ENCODE measurements at places on chromosomes 4 and X.

DNA sequence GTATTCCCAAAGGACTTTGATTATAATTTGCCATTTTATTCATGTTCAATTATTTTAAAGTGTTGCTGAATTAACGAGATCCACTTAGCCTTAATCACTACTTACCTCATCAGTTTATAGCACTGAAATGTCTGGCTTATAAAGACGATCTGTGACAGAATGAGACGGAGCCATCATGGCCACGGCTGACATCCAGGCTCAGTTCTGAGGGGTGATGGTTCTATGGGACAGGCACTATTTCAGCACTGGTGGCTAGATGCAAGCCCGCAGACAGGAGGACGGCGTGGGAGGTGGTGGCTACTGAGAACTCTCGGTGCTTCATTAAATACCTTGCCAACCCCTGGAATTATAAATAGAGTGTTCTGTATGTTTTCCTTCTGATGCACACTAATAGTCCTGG is 1084.2 kb upstream of the TENM3 start:
- DNase-seq: no peak

DNA sequence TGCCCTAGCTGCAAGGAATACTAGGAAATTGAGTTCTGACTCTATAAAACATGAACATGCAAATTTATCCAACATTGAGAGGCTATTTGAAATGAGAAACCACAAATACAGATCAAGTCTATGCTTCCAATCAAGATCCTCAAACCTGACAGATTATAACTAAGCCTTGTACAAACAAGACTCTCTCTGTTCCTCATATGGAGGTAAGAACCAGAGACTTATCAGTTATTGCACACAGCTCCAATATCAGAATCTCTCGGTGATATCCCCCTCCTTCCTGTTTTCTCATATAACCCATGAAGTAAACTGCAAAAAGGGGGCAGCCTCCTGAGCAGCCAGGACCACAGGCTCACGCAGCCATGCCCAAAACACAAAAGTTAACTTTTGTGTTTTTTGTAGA is 36.5 kb downstream of the FBXW7 start:
- DNase-seq: no peak

DNA sequence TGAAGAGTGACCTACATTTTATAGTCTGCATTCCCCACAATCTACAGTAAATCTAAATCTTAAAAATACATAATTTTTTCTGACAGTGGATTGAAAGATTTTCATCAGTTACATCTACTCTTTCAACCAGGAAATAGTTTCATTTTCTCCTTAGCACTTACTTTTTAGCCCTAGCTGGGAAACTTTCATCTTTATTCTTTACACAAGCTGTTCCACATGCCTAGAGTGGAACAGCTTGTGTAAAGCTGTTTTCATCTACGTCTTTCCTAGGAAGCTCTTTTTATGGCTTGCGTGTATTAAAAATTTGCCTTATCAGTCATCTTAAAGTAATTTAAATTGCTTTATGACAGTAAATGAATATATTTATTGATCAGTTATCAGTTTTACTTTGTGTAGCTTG is 40.5 kb downstream of the RBPJ start:
- no peak for DNase-seq

- DNase-seq: no peak
These were observed 30.2 kb upstream of the TMEM184C start for GRCh38 chr4:147587041-147587440.

DNA sequence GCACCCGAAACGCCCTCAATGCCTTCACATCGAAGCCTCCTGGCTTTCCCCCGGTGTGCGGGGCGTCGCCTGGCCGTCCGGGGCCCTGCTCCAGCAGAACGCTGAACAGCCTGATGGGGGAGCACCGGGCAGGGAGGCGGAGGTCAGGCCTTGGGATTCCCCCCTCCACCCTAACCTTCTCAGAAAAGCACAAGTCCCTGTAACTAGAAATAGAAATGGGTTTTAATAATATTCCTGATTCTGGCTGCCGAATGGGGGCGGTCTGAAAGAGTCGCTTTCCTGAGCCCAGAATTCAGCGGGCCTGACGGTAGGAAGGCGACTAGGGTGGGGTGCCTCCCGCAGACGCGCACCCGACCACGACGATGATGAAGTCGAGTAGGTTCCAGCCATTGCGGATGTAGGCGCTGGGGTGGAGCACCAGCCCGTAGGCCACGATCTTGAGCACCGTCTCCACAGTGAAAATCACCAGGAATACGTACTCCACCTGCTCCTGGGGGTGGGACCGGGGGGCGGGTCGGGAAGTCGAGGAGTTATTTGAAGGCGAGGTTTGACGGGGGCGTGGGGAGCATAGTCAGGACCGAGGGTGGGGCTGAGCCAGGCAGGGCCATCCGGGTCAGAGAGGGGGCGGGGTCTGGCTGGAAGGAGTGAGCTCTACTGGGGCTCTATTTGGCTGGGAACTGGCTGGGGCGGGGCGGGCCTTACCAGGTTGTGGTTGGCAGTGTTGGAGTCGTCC is 2.5 kb downstream of the CACNA1F start:
- peak; percentile 31 for DNase-seq

GRCh38 chr4:7827566-7827965 is 112.1 kb downstream of the AFAP1 start:
- DNase-seq: no peak

- no peak for DNase-seq
These were observed 4.0 kb downstream of the FLNA start for GRCh38 chrX:154370300-154371016.

- DNase-seq: no peak
These were observed 506.4 kb upstream of the PABPC4L start for GRCh38 chr4:134708026-134708425.

GRCh38 chr4:136992032-136992431 is 540.3 kb downstream of the PCDH18 start:
- no peak for DNase-seq

DNA sequence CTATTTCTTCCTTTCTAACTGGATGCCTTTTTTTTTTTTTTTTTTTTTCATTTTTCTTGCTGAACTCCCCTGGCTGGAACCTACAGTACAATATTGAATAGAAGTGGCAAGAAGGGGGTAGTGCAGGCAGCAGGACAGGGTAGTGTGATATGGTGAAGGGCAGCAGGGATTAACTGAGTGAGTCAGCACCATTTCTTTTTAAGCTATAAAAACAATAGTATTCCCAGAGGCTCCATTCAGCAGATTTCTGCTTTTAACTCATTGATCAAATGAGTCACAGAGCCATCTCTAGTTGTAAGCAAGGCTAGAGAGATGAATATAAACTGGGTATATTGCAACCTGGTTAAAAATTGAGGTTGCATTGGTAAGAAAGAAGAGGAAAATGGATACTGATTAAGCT is 53.6 kb upstream of the SETD7 start:
- DNase-seq: no peak

- DNase-seq: no peak
These were observed 5.2 kb downstream of the APLN start for GRCh38 chrX:129649268-129650182.

DNA sequence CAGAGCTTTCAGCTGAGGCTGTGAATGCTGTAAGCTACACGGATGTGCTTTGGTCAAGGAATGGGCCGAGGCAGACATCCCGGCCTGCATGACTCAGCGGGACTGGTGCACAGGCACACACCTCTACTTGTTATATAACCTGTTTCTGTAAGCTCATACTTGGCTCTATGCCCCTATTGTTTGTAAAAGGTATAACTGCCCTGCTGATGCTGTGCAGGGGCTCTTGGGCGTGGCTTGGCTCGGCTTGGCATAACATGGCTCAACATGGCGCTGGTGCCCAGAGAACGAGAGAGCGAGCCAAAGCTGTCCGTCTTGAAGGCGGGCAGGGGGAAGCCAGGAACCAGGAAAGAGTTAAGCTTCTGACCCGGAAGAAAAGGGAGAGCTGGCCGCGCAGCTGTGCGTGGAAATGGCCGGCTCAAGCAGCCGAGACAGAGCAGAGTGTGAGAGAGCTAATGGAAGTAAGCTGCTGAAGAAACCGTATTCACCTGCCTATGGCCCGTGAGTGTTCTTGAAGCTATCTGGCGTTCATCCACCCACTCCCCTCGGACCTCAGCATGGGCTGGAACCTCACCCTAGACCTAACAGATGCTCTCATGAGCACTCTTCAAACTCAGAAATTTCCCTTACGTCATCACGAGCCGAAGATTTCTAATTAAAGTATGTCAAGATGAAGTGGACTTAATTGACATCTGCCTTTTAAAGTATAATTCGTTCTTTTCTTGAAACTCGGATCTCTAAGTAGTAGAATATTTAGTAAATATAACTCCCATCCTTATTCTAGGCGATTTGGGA is 286.3 kb upstream of the AGA start:
- DNase-seq: no peak

GRCh38 chr4:94965852-94966251 is 208.1 kb downstream of the BMPR1B start:
- DNase-seq: no peak
